ENCODE measurements at places on chromosomes 16 and 17. TPM values are rescaled to one million over a fixed set of nuclear protein-coding genes. Genes with fewer than 3 reads are reported as not detected.

DNA sequence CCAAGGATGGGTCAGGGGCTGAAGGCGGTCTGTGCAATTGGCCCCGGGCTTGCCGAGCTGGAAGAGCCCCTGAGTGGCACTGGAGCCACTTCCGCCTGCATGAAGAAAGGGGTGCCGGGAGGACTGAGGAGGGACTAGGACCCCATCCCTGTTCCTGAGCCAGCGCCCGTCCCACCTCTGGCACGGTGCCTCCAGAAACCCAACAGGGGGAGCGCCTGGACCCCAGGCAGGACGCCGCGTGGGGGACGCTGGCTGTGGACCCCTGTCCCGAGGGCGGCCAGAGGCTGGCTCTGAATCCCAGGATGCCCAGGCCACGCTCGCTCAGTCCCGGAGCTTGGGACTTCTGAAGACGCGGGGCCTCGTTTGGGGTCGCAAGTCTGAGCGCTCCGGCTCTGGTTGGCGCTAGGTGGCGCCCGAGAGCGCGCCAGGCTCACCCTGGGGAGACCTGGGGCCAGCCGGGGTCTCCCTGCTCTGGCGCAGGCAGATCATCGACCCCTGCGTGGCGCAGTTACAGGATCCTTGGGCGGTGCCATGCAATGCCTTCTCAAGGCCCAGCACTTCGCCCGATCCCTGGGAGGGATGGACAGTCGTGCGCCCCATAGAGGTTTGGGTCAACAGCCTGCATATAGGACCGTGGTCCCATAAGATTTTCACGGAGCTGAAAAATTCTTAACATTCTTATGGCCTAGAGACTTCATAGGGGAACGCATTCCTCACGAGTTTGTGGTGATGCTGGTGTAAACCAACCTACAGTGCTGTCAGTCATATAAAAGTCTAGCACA is 58.5 kb upstream of the CREBBP start:
- peak; percentile 89 for DNase-seq

SCN4A gene
- 1.8 TPM for total RNA-seq

DNA sequence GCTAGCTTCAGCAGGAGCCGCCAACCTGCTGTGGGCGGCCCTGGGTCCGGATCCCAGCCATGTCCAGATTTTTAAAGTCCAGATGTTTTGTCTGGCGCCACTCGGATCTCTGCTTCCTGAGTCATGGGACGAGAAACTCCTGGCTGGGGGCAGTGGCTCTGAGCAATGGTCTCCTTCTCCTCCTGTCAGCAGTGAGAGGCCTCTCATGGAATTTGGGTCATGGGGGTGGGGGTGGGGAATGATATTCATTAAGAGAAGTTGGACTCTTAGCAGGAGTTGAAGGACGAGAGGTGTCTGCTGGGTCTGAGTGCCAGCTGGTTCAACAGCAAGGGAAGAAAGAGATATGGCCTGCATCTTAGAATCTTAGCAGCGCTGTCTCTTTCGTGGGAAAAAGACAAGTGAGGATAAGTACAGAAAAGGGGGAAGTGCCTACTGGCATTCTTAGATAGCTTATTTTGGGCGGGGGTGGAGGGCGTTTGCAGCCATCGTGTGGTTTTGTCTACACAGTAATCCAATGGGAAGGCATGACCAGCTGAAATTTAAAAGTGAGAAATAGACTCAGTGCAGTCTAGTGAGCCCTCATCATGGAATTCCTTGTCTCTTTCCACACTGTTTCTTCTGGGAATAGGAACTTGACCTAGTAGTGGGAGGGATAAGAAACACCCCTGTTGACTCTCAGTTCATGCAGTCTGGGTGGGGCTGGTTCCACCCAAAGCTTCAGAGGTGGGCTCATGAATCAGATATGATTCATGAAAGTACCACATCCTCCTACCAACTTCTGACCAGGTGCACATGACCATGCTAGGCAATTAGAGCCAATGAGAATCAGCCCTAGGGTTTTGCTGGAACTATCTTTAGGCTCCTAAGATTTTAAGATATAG is 80.5 kb downstream of the MYH13 start:
- DNase-seq = no peak

DNA sequence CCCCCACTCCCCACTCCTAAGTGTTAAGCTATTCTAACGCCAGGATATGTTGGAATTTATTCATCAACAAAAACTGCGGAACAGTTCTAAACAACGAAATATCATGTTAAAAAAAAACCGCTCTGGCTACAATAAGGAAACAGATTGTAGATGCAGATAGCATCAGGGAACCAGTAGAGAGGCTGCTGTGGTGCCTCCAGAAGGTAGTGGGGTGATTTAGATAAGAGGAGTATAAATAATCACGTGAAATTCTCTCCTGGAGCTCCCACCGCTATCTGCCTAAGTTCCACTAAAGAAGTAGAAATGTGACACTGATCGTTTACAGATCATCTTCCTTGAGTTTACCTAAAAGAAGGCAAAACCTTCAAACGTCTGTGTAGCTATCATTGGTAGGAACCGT is 8.0 kb downstream of the AHSP start:
- DNase-seq = no peak

DNA sequence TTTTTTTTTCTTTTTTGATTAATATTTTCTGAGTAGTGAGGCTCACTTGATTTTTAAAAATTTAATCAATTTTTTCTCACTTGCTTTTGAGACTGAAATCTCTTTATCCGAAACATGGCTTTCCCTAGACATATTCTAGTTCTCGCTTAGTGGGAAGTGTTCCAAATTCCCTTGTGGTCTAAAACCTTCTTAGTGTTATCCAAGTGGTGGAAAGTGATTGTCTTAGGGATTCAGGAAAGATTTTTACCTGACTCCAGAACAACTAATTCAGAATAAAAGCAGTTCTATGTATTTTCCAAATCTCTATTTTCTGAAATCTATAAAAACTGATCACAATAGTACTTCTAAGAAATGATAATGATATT is 178.8 kb downstream of the MAP2K6 start:
- no peak for DNase-seq

DNA sequence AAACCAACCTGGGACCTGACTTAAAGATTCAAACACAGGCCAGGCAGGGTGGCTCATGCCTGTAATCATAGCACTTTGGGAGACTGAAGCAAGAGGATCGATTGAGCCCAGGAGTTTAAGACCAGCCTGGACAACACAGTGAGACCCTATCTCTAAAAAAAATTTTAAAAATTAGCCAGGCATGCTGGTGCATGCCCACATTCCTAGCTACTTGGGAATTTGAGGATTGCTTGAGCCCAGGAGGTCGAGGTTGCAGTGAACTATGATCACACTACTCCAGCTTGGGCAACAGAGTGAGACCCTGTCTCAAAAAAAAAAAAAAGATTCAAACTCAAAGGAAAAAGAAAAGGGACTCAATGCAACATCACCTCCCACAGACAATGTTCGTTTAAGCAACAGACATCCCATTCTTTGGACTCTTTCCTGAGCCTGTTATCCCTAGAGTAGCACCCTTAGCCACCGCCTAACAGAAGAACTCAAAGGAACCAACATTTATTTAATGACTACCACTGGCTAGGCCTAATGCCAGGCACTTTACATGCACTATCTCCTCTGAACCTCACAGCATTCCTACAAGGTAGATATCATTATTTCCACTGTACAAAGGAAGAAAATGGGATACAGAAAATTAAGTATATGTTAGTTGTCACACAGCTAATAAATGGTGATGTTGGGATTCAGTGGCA is 12.7 kb downstream of the MYO18A start:
- no peak for DNase-seq

DNA sequence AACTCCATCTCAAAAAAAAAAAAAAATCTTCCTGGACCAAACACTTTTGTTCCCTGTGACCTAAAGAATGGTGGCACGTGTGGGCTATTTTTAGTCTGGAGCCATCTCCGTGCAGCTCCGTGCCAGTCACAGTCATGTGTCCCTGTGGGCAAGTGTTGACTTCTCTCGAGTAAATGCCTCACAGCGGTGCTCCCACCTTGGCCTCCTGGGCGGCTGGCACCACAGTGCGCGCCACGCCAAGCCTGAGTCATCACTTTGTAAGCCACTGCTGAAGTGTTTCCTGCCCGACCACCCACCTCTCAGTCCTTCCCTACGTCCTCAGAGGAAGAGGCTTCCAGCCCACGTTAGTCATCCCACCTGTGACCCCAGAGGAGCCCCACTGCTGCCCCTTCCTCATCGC is 10.9 kb upstream of the HEXD start:
- no peak for DNase-seq

TMC5 gene
- total RNA-seq = 0.32 TPM

- DNase-seq = no peak
These were observed 287.9 kb downstream of the FTO start for GRCh38 chr16:53991754-53992378.

GRCh38 chr16:50065624-50066481 is at the start of gene HEATR3:
HEATR3 (plus strand) TSS chr16:50065970; CDS start chr16:50066132, 162 bp downstream.
- DNase-seq = peak; percentile 96

XAF1 gene
- not detected for total RNA-seq

DNA sequence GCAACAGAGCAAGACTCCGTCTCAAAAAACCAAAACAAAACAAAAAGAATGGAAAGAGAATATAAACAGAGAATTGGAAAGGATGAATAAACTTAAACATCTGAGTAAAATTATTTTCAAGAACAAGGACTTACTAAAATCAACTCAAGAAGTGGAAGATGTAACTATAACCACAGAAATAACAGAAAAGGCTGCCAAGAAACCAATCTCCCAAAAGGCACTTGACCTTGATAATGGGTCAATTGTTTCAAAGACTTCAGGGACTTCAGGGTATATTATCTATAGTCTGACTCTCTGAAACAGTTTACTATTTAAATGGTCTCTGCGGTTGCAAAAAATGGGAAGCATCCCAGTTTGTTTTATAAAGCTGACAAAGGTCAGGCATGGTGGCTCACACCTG is 35.1 kb downstream of the VPS53 start:
- DNase-seq = no peak

- DNase-seq = peak; percentile 94
These were observed at the start of gene CDK5R1 for GRCh38 chr17:32486701-32487472. CDK5R1 (plus strand) TSS chr17:32486993; CDS start chr17:32487621, 628 bp downstream.

DNA sequence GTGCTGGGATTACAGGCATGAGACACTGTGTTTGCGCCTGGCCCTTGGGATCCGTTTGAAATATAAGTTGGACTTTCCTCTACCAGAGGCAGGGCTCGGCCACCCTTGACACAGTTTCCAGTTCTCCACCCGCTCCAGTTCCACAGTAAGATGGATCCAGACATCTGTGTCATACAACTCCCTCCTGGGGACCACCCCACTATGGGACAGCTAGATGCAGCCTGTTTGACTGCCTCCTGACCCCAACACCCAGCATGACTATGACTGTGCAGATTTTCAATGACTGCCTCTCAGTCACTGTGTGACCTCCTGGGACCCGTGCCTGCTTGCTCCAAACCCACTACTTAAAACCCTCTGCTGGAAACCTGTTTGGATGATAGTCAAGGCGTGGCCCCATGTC is 166.7 kb downstream of the IRF8 start:
- DNase-seq = no peak

DNA sequence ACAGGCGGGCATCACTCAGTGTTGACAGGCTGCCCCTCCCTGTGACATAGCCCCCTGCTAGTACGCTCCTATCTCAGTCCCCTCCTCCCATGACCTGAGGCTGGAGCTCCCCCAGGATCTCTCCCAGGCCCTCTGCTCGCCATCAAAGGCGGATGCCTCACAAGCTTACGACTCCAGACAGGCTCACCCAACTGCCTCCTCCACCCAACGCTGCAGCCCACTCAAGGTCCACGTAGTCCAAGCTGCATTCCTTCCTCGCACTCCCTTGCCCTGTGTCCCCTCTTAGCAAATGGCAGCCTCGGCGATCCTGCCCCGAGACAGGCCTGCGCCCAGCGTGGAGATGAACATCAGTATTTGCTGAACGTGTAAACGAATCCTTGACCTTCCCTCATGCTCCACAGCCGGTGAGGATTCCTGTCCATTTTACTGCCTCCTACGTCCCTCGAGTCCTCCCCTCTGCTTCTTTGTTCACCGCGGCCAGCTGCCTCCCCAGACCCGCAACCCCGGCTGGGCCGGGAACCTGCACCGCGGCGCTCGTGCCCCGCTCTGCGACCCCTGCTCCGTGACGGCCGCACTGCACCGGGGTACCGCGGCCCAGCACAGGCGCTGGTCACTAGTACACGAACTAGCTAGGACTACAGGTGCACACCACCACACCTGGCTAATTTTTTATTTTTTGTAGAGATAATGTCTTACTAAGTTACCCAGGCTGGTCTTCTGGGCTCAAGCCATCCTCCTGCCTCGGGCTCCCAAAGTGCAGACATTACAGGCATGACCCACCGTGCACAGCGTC is 838 bp upstream of the TMEM97 start:
- DNase-seq = peak; percentile 64

GRCh38 chr17:45170931-45171337 is 9.3 kb downstream of the HEXIM2 start:
- no peak for DNase-seq

DNA sequence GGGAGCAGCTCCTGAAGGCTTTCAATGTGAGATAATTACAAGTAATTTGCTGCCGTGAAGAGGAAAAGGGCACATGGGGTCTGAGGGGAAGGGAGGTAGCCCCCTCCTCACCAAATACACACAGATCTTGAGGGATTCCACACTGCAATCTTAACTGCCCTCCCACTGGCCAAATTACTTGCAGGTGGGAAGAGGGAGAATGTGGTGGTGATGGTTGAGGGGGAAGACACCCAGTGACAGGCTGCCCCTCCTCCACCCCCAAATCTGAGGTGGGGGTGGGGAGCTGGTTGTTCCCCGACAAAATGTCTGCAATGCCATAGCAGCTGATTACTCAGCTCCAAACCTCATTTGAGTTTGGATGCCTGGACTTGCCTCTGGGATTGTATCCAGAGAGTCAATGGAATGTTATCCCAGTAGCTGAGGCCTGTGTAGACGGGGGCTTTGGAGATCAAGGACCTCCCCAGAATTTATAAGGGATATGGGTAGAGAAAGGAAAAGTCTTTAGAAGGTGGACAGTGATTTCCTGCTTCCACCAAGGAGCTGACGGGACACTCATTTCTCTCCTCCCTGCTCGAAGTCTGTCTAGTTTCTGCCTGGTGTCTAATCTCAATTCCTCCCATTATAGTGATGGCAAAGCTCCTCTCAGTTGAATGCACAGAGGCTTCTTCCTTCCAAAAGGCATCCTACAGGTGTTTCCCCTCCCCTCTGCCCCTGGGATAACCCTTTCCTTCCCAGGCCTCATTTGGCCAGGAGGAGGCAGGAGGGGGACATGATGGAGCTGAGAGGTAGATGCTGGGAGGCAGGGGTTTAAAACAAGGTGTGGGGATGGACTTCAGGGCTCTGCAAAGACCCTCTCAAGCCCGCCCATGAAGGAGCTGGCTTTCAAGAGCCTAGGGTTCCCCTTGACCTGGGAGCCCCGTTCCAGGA is 8.7 kb downstream of the DLX4 start:
- DNase-seq = no peak

ADAM11 gene
- total RNA-seq = 1.4 TPM

DOC2A gene
- total RNA-seq = 8.1 TPM

DNA sequence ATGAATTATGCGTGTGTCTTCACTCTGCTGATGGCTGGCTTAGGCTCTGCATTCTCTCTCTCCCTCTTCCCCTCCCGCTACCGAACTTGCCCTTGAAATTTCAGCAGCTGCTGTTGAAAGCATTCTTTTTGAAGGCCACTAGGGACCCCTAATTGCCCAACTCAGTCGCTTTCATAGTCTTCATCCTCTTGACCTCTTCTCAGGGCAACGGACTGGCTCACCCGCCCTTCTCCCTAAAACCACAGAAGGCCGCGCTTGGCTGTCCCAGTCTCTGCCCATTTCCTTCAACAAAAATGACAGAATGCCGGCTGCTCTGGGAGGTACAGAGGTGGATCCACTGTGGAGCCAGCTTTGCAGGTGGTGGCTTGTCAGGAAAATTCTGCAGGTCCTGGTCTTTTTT is 21.0 kb upstream of the FMNL1 start:
- DNase-seq = no peak

- peak; percentile 93 for DNase-seq
These were observed 3.2 kb downstream of the CBX4 start for GRCh38 chr17:79835953-79836509.
